Right ventricle myocardium inferior (tissue), 1 donor: ENCODE measurements at places on chromosomes 2 and 18.

GRCh38 chr18:31490387-31490786 lies 7.6 kb upstream of the DSG2 start:
- no peak for DNase-seq

- no peak for DNase-seq
Measured at GRCh38 chr2:239109041-239109927, 261.4 kb downstream of the TWIST2 start.

- DNase-seq: no peak
Measured at GRCh38 chr2:166351319-166351718, 24.4 kb downstream of the SCN9A start.

DNA sequence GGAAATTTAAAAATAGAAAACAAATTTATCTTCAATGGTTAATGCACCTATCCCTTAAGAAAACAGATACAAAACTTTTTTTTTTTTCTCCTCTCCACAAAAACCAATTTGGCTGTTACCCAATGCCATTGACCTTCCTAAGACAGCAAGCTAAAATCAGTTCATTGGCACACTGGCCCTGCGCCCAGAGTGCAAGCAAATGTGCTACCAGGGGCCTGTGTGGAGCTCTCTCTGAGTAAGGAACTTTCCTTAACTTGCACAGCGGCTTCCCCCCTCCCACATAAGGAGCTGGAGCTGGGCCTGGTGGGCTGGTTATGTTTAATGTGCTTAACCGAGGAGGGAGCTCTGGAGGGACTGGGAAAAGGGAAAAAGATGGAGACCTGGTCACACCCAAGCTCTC lies 17.6 kb upstream of the POU3F3 start:
- DNase-seq: no peak

GRCh38 chr18:27967913-27968824 lies 208.8 kb downstream of the CDH2 start:
- DNase-seq: no peak

DNA sequence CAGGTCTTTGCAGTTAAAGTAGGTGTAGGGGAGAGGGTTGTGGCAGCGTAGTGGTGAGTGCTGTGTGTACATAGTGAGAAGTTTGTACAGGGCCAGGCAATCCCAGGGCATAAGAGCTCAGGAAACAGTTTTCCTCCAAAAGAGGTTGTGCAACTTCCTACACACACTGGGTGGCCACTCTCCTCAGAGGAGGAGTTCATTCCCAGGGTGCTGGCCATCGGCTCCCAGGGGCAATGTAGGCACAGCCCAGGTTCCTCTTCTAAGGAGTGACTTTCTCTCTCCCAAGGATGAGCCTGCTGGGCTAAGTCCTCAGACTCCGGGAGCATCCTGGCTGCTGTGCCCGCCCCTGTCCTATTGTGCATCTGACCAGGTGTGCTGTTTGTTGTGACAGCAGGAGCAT lies 3.0 kb downstream of the ACOXL start:
- no peak for DNase-seq

DNA sequence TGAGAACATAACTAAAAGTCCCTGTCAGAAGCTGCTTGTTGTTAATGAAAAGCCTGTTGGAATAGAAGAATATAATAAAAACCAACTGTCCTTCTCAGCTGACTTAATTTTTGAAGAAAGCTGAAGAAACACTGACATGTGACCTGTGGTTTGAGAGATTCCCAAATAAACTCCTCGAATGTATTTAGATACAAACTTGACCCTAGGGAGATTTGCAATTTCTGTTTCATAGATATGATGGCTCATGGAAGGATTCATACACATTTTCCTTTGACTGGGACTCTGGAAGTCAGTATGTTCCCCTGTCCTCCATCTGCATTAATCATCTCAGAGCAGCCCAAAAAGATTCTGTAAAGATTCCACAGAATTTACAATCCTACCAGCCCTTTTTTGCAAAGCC lies 195.1 kb downstream of the TMEM247 start:
- no peak for DNase-seq

- no peak for DNase-seq
Measured at GRCh38 chr2:217875138-217875537, 127.7 kb downstream of the TNS1 start.

DNA sequence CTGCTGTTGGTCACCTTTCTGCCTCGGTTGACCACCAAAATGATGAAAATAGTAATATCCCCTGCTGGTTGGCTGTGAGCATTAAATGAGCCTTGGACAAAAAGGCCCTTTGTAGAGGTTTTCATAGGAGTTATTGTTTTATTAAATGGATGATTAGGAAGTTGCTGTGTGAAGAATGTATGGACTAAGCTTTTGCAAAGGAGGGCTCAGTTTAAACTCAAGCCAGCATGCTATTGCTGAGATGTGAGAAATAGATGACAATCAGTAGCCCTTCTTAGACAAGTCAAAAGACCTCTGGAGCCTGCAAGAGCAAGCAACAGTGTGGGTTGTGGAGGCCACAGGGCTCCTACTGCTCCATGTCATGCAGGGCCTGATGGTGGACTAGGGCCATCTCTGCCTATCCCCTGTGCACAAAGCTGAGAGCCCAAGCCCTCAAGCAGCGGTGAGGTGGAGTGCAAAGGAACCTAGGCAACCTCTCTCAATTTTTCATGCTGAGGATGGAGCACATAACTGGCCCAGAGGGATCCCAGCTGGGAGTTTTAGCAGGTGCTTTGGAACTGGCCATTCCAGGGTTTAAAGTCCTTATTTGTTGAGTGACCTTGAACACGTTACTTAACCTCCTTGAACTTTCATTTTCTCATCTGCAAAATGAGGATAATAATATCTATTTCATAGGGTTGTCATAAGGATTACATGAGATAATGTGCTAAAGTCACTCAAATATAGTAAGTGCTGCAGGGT lies 37.1 kb downstream of the FOSL2 start:
- no peak for DNase-seq

DNA sequence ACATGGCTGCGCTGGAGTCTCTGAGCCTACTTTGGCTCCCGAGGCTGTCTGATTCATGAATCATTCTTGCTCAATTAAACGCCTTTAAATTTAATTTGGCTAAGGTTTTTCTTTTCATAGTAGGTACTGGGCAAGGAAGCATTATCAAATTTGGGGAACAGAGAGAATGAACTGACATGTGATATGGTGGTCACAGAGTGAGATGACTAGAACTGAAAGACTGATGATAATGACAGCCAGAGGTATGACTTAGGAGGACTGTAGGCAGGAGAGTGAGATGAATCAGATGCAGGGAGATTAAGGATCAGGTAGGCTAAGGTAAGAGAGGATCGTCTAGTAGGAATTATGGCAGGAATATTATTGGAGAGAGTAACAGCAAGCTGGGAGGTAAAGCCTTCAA lies 40.9 kb upstream of the ST8SIA3 start:
- DNase-seq: no peak

- DNase-seq: peak; percentile 40
Measured at GRCh38 chr2:45984366-45984765, 312.8 kb upstream of the EPAS1 start.

- no peak for DNase-seq
Measured at GRCh38 chr2:106523976-106524665, 37.0 kb downstream of the CD8B2 start.

GRCh38 chr2:166032361-166032760 lies 78.8 kb upstream of the TTC21B start:
- DNase-seq: no peak

DNA sequence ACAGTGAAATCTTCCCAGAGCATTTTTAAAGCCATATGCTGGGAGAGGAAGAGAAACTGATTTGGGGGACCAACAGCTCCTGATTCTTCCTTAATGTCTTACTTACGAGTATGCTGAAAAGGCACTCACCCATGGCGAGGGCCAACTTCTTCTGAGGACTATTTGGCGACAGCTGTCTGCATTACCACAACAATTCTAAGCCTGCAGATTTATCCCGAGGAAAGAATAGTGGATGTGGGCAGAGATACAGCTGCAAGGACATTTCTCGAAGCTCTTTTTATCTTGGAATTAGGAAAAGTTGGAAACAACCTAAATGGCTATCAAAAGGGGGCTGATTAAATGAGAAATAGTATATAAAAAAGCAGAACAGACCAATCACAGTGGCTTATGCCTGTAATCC lies 40.3 kb upstream of the FHL2 start:
- DNase-seq: no peak

DNA sequence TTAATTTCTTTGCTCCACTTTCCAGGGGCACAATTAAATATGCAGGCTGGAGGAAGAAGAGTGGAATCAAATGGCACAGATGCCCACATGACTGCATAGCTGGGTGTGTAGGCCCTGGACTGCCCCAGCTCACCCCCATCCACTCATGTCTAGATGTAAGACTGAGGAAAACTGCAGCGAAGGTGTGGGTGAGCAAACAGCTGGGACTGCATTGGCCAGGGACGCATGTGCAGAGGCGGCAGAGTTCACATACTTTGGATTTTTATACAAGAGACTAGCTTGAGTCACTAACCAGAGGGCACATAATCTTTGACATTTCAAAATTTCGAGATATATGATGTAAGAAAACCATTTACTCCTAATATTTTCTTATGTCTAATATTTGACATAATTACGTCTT lies 60.1 kb downstream of the SPIRE1 start:
- no peak for DNase-seq

DNA sequence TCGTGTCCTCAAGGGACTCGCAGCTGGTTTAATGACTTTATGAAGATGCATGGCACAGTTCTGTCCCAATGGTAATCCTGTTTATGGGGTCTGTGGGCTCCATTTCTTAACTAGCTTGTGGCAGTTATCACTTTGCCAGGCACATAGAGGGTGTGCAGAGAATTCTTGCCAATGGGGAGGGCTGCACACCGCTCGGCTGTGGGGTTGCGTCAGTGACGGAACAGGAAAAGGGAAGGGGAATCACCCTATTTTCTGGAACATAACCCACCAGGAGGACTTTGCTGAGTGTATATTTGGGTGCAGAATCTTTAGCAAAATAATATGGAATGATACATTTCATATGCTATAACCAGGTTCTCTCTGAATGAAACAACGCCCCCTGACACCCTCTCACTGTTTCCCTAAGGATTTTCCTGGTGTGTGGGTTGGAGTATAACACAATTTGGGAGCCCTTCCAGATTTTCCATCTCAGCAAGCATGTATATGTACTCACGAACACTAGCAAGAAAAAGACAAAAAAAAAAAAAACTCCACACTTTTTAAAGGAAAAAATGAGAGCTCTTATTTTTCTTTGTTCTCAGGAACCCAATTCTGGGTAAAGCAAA lies 43.9 kb upstream of the TRIB2 start:
- no peak for DNase-seq

- DNase-seq: no peak
Measured at GRCh38 chr18:79606621-79607331, 72.8 kb upstream of the CTDP1 start.

- DNase-seq: peak; percentile 37
Measured at GRCh38 chr2:46230677-46231425, 66.4 kb upstream of the EPAS1 start.

- DNase-seq: no peak
Measured at GRCh38 chr2:149261692-149262091, 68.7 kb upstream of the LYPD6 start.

GRCh38 chr2:183123959-183124221 lies 353 bp upstream of the NUP35 start:
- no peak for DNase-seq

- DNase-seq: no peak
Measured at GRCh38 chr2:208618220-208618619, 211.6 kb downstream of the PTH2R start.

GRCh38 chr2:4909346-4910009 lies 782.7 kb upstream of the SOX11 start:
- DNase-seq: no peak

GRCh38 chr2:195049372-195050031 lies 607.5 kb upstream of the SLC39A10 start:
- no peak for DNase-seq

DNA sequence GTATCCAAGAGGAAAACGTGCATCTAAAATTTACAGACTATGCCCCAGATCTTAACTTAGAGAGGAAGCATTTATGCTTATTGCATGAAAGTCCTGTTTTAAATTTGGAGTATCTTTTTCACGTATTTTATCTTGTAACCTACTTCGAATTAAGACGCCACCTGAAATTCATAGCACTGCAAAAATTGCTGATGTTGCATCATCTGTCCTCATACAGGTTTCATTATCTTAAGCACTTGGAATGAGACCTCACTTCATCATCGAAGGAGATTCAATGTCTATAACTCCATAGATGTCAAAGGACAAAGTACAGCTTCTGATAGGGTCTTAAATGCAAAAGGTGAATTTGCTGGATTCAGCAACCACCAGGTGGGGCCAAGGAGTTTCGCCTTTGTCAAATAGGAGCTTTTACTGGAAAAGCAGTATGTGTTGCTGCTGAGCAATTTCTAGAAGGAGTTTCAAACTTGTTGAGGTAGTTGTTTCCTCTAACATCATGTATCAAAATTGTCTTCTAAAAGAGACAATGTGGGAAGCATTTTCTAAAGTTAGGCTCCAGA lies 106.4 kb upstream of the CCDC85A start:
- no peak for DNase-seq

GRCh38 chr2:196927376-196928225 lies 1.1 kb upstream of the PGAP1 start:
- DNase-seq: no peak

DNA sequence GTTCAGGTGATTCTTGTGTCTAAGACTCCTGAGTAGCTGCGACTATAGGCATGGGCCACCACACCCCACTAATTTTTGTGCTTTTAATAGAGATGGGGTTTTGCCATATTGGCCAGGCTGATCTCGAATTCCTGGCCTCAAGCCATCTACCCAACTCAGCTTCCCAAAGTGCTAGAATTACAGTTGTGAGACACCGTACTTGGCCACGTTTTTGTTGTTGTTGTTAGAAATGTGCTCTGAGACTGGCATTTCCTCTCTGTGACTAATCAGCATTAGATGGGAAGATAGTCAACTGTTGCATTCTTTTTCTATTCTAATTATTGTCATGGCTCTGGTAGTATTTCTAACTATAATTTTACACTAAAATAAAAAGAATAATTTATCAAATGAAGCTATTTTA lies 191.7 kb downstream of the CAMKMT start:
- no peak for DNase-seq
